SK-N-SH treated with all-trans-retinoic acid at 6 μM for 48 hours (cell line): ENCODE measurements at places on chromosomes 11 and 22.
A peak's percentile ranks its signal among the peaks of the same experiment; 100 is the strongest.

DNA sequence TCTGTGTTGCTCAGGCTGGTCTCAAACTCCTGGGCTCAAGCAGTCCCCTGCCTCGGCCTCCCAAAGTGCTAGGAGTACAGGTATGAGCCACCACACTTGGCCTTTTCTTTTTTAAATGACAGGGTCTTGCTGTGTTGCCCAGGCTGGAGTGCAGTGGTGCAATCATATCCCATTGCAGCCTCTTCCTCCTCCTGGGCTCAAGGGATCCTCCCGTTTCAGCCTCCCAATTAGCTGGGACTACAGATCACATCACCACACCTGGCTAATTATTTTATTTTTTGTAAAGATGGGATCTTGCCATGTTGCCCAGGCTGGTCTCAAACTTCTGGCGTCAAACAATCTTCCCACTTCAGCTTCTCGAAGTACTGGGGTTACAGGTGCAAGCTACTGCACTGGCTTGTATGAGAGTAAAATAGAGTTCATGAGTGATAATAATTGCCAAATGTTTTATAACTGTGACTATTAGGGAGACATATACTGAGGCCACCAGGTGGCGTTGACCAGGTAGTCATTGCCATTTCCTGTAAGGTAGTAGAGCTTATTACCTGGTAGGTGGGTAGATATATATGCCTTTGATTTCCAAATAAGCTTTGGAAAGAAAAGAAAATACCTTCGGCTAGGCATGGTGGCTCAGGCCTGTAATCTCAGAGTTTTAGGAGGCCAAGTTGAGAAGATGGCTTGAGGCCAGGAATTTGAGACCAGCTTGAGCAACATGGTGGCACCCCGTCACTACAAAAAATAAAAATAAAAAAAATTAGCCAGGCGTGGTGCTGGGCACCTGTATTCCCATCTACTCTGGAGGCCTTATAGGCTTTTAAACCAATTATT lies 5.4 kb downstream of the FDX1 start:
- no peak for ATAC-seq

DNA sequence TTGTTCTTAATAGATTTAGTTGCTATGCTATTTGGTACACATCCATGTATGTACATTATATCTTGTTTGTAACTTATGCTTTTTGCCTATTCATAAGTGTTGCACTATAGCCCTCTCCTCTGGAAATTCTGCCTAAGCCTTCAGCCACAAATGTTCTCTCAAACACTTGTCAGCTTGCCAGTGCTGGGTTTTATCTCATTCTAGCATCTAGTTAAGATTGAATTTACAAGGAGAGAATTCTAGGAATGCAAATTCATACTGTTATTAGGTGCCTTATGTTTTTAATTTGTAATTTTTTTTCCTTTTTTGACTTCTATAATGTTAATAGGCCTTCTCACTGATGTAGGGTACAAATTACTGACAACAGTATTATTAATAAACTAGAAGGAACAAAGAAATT lies 14.6 kb upstream of the CTSC start:
- ATAC-seq = peak; percentile 86

DNA sequence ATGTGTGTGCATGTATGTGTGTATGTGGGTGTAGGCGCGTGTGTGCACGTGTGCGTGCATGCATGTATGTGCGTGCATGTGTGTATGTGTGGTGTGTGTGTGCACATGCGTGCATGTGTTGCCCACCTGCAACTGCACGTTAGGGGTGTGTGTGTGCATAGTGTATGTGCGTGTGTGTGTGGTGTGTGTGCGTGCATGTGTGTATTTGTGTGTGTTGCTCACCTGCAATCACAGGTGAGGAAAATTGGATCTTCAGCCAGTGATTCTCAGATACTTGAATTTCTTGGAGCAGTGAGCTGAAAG lies 54.3 kb downstream of the ST14 start:
- ATAC-seq = no peak

GRCh38 chr22:21026783-21027692 lies 5.3 kb downstream of the SLC7A4 start:
- peak; percentile 61; the same call in 2 of the 3 replicates for ATAC-seq

GRCh38 chr22:17576470-17576869 lies 13.2 kb downstream of the SLC25A18 start:
- no peak; the same call in 1 of the 3 replicates for ATAC-seq

DNA sequence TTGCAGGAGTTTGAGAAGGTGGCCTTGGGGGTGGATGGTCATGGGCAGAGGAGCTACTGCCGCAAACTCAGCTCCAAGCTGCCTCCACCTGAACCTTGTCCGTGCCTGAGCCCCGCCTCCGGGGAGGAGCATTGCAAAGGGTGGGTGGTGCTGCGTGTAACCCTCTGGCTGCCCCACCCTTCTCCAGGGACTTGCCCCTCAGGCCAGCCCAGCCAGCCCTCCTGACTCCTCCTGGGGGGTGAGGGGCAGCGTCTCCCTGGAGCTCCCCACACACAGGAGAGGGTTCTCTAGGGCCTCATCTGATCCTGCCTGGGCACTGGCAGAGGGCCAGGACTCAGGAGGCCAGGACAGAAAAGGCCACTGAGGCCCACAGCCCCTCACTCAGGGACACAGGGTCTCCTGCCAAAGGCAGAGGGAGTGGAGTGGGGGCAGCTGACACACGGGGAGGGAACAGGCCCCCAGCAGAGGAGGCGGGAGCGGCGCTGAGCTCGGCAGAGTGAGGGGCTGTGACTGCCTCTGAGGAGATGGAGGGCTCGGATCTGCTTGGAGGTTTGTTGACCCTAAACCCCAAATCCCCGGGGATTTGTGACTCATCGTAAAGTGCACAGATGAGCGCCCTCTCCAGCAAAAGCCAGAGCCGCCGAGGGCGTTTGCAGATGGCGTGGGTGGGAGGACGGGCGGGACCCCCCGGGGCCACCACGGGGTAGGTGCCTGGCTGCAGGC lies 12.8 kb downstream of the BRSK2 start:
- ATAC-seq = no peak

GRCh38 chr22:50105208-50106100 lies 15.6 kb downstream of the MOV10L1 start:
- ATAC-seq = no peak

- no peak for ATAC-seq
Observed at GRCh38 chr22:19723983-19724827, 866 bp downstream of the GP1BB start.

DNA sequence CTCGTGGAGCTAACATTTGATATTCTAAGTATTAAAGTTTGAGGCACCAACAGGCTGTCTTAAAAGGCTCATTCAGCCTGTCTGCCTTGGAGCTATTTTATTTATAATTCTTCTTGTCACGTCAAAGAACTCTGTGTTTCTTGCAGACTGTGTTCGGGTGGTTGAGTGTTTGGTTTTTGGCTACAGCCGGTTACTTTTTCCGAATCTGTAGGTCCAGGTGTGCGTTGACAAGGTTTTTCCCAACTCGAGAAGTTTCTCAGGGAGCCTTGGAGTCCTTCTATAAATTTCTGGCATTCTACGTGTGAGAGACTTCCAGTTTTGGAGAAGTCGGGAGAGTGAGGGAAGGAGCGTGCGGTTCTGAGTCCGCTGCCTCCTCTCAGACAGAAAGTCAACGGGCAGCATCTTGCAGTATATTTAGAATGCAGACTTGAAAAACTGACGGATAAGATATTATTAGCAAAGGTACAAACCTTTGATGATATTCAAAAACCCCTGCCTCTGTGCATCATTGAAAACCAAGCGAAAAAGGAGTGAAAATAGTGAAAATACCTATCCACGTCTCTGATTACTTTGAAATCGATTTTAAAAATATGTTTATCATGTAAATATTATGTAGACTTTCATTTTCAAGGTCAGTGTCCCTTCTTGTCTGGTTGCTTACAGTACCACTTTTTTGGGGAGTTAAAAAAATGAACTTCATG lies 85.2 kb upstream of the PPARA start:
- no peak for ATAC-seq

DNA sequence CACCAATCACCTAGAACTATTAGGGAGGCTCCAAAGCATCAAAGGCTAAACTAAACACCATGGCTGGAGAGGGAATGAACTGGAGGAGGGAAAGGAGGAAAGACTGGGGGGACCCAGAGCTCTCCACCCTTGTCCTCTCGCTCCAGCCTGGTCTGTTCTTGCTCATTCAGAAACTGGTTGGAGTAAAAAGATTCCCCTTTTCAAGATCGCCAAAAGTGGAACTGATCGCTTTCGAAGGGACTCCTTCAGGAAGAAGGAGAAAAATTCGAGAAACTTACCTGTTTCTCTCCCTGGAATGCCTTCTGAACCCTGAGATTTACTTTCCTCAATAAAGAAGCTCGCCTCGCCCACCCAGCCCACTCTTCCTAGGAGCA lies 46.9 kb downstream of the OR4D9 start:
- no peak for ATAC-seq

DNA sequence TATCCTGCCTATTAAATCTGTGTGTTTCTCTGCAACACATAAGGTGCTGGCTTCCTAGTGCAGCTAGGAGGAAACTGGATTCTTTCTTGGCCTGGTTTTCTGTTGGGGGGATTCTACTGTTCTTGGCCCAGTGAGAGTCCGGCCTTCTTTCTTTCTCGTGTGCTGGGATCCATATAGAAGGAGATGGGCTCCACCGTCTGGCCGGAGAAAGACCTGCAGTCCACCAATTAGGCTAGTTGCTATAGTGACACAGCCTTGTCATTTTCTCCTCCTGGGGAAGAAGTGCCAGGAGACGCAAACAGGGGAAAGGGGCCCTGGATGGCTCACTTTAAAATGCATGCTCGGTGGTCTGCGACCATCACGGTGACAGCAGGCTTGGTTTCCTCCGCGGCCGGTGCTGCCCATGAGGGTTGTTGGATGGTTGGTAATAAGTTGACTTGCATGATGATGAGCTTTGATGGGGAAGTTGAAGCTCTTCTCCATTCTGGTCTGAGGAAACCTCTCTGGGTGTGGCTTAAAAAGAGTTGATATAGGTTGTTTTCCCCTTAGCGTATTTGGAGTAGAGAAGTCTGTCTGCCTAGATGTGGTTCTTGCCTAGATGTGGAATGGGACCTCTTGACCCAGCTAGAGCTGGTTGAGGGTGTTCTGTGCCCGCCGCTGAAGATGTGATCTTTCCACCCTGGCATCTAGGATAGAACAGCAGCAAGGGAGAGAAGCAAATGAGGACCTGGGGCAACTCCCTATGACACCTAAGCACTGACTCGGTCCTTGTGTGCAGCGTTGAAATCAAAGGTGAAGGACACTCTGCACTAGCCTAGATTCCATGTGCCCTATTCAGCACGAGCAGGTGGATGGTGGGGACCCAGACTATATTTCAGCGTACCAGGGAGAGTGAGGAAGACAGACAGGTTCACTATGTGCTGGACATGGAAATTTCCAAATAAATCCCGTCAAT lies 1335.0 kb downstream of the BRD1 start:
- ATAC-seq = peak; percentile 93

DNA sequence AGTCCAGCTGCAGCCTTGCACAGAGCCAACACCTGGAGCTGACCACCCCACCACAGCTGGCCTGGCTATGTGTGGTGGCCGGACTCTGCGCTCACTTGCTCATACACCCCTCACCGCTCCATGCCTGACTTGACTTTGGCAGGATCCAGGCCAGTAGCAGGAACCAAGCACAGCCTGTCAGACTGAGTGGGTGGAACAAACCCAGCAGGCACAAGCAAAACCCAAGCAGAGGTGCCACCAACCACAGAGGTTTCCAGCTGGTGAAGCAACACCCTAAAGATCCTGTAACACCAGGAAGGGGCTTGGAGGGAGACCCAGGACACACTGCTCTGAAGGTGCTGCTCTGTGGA lies 44.9 kb upstream of the WNT11 start:
- no peak for ATAC-seq

GRCh38 chr11:93958991-93959390 lies 62.2 kb upstream of the HEPHL1 start:
- no peak for ATAC-seq

DNA sequence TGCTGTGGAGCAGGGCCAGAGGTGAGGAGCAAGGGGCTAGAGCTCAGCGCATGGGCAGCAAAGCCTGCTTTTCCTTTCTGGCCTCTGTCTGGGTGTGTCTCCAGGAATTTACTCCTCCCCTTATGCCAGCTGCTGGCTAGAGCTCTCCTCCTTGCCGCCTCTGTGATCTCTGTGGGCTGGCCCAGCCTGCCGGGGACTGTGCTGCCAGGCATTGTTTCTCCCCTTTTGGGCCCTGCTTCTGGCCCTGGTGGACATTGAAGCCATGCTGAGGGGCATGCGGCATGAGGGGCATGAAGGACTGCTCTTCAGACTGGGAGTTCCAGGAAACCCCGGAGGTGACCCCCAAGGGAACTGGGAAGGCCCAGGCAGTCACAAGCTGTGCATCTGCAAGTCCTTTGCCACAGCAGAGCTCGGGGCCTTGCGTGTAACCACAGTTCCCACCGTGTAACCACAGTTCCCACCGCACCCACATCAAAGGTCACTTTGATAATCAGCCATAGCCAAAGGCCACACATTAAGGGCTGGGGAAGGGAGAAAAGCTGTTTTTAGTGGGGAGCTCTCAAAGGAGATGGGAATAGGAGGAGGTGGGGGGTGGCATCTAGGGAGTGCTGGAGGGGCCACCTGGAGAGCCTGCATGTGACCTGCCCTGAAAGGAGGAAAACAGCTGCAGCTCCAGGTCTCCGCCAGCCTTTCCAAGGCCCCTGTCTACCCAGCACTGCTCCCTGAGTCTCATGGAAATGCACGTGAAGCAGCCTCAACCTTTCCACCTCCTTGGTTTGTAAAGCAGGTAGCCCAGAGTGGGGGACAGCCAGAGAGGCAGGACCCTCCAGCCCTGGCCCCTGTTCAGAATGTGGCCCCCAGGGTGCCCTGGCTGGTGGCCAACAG lies 62.3 kb downstream of the PPFIBP2 start:
- ATAC-seq = peak; percentile 37

GRCh38 chr11:130533871-130534270 lies 85.4 kb downstream of the ADAMTS15 start:
- ATAC-seq = no peak

- peak; percentile 20 for ATAC-seq
Observed at GRCh38 chr22:50530877-50531545, 1.2 kb upstream of the TYMP start.

DNA sequence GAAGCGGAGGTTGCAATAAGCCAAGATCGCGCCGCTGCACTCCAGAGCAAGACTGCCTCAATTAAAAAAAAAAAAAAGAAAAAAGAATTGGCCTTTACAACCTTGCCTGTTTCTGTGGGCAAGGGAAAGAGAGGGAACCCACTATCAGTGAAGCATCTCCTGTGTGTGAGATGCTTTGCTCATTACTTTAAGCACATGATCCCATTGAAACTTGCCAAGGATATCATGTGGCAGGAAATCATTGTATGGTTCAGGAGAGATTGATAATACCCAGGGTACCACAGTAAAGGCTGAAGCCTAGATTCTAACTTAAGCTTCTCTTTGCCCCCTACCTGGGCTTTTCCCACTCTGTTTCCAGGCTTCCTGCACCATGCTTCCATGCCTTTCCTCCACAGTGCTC lies 3.6 kb downstream of the LDLRAD3 start:
- no peak for ATAC-seq

DNA sequence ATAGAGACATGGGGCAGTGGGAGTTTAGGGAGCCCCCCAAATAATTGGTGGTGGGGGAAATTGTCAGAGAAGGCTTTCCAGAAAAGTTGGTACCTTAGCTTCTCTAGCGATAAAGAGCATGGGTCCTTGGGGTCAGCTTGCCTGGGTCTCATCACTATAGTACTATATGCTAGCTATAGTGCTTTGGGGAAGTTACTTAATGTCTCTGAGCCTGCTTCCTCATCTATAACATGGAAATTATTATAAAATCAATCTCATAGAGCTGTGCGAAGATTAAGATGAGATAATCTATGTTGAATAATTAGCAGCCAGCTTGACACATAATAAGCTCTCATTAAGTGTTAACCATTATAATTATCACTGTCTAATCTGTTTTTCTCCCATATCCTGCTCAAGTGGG lies 41.2 kb downstream of the STIM1 start:
- ATAC-seq = no peak
